Amniotic stem cell (primary cell): ENCODE measurements at places on chromosomes 12 and 14.

DNA sequence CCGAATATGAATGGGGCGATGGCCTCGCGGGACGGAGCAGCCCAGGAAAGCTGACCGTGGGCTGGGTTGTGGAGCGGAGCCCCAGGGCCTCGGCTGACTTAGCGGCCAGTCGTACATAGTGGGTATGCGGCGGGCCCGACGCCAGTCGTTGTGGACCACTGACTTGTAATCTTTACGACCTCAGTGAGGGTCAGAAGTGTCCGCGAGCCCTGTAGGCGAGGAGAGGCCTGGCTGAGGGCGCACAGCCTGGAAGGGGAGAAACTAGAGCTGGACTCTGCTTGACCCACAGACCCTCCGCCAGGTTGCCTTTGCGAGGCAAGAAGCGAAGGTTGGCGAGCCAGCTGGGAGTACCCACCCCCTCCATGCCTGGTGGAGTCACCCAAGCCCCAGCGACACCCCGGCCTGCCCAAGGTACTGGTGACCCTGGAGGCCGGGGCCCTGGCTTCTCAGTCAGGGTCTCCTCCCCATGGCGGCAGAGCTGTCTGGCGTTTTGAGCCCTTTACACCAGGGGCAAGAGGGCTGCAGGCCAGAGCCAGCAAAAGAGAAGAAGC, 15.6 kb upstream of the DYNC1H1 start:
- no peak for DNase-seq

GRCh38 chr12:56898938-56899337, 35.3 kb downstream of the SDR9C7 start:
- DNase-seq = no peak

DNA sequence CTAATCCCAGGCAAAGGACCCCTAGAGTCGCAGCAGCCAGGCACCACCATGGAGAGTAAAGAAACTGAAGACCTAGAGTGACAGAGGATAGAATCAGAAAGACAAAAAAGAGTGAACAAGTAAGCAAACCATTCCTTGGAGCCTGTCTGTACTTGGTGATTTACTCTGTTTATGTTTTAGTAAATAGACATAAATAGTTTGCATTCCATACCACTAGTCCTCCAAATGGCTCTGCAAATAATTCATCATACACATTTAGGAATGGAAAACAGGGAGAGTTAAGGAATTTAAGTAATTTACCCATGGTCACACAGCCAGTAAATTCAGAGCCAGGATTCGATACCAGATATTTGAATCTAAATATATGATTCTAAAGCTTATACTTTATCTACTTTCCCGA, 2.8 kb downstream of the OLR1 start:
- DNase-seq = no peak

GRCh38 chr14:50677527-50678063, 9.5 kb upstream of the SAV1 start:
- no peak for DNase-seq

GRCh38 chr14:95520346-95520745, 3.9 kb upstream of the SYNE3 start:
- no peak for DNase-seq

DNA sequence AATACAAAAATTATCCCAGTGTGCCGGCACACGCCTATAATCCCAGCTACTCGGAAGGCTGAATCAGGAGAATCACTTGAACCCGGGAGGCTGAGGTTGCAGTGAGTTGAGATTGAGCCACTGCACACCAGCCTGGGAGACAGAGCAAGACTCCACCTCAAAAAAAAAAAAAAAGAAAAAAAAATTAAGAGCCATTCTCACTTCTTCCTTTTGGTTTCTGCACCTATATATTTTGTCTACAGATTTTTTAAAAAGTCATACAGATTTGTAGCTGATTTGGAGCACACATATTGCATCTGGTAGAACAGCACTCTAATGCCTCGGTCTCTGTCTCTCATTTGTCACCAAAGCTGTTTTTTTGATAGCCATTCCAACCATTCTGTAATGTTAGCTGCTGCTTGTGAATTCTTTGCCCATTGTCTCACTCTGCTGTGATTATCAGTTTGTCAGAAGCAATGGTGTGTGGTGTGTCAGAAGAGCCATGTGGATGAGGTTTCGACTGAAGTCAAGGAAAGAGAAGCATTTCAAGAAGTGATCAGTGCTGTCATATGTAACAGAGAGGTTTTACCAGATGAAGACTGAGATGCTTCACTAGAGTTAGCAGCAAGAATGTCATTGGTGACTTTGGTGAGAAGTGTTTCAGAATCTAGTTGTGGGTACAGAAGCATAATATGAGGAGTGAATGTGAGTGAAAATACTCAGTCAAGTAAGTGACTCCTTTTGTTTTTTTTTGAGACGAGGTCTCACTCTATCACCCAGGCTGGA, 8.7 kb upstream of the KTN1 start:
- no peak for DNase-seq

GRCh38 chr14:94557327-94557726, 3.9 kb upstream of the SERPINA4 start:
- DNase-seq = no peak

GRCh38 chr14:73719361-73719760, 5.2 kb upstream of the PNMA1 start:
- DNase-seq = no peak

DNA sequence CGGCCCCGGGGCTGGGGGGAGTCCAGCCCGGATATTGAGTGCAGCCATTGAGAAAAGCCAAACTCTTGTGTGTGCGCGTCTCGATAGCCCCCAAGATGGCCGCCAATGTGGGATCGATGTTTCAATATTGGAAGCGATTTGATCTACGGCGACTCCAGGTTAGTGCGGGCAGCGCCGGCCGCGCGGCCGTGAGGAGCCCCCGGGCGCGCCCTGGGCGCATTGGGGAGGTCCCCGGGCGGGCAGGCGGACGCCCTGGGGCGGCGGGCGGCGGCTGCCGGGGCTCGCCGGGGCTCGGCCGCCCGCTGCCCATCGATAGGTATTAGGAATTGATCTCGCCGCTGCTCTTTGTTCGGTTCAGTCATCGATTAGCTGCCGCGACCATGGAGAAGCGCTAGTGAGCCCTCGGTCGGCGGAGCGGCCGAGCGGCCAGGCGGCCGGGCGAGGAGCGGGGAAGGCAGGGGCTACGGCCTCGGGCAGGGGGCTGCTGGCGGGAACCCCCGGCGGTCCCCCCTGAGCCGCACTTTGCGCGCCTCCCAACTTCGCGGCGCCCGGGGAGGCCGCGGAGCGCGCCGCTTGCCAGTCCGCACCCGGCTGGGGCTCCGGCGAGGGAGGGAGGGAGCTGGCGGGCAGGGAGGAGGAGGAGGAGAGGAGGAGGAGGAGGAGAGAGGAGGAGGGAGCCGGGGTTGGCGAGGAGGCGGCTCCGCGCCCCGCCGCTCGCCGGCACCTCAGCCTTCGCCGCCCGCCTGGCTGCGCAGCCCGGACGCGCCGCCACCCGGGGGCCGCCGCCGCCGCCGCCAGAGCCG, 113.9 kb upstream of the MYL2 start:
- DNase-seq = no peak

DNA sequence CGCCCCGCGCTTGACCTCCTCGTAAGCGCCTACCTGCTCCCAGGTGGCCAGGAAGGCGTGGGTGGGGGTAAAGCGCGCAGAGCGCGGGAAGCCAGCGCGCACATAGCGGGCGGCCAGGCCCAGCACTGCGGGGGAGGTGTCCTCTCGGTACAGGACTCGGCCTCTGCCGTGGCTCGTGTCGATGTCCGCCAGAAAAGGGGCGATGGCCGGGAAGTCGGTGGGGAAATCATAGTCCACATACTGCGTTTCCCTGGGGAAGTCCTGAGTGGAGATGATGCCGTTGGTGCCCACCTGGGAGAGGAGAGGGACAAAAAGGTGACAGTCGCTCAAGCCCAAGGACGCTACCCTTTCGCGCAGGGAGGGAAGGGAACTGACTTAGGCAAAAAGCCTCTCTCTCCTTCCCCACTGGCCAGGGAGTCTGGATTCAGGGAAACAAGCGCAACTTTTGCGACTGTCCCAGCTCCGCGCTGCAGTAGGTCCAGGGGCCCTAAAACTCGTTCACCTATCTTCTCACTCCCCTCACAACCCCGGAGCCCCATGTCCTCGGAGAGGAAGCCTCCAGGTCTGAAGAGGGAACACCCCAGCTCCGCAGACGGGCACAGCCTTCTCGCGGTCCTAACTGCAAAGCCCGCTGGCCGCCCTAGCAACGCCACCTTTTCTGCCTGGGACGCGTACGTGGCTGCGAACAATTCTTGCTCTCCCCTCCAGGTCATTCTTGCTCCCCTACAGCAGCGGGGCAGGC, 815 bp downstream of the NID2 start:
- no peak for DNase-seq

GRCh38 chr12:13973996-13974395, 7.4 kb downstream of the GRIN2B start:
- DNase-seq = no peak

- DNase-seq = peak; percentile 13
Measured at GRCh38 chr12:88334271-88334670, 192.2 kb downstream of the TMTC3 start.

DNA sequence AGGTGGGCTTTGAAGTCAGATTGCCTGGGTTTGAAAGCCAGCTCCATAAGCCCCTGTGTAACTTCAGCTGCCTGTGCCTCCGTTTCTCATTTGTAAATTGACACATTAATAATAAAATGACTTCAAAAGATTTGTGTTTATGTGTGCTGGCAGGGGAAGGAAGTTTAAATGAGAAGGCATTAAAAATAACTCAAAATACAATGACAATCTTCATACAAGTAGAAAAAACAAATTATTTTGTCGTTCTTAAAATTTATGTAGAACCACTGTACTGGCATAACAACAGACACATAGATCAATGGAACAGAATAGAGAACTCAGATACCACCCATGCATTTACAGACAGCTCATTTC, 83.0 kb downstream of the PPM1A start:
- no peak for DNase-seq

DNA sequence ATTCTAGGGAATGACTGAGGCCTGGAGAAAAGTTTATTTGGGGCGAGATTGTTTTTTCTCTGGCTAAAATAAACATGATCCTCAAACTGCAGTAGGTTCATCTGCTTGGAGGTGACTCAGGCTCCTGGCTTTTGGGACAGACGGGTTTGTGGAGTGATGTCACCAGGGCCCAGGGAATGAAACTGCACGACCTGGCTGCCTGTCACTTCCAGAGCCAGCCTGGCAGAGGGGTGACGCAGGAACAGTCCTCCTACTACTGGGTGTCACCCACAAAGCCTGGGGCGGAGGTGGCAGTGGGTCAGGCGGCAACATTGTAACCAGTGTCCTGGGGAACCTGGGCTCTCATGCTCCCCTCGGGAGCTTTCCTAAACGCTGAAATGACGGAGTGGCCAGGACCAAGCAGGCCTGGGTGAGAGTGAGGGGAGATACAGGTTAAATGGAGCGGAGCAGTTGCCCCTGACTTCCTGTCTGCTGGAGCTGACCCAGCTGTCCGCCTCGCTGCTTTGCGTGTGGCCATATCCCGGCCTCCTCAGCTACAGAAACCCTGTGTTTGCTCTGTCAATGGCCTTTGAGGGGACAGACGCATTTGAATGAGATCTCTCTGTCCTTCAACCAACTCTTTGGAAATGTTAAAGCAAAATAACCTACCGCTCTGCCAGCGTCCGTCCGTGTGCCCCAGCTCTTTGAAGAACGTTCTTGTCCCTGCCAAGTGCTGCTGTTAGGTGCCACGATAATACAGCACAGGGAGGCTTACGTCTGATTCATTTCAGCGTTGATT, 6.5 kb downstream of the HIP1R start:
- peak; percentile 65 for DNase-seq

- DNase-seq = no peak
Measured at GRCh38 chr12:120283318-120283717, 8.4 kb downstream of the RNU4-2 start.

DNA sequence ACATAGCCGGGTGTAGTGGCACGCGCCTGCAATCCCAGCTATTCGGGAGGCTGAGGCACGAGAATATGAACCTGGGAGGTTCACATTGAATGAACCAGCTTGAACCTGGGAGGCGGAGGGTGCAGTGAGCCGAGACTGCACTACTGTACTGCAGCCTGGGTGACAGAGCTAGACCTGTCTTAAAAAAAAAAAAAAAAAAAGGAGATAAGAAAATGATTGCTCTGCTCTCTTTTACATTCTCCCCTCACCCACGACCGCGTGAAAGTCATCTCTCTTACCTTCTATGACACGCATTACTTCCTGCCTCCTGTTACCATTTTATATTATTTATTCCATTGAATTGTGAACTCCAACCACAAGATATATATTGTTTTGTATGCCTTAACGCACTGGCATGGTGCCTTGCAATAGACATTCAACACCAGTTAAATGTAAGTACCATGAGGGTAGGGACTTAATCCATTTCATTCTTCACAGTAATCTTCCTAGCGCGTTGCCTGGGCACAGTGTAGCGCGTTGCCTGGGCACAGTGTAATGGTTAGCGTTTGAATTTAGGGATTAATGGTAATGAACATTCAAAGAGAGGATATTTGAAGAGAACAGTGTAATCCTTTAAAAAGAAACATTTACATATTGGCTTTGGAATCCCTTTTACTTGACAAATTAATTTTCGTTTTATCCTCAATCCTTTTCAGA, 2.7 kb downstream of the RAP1B start:
- no peak for DNase-seq

GRCh38 chr12:106601496-106601895, 18.7 kb downstream of the RFX4 start:
- no peak for DNase-seq

DNA sequence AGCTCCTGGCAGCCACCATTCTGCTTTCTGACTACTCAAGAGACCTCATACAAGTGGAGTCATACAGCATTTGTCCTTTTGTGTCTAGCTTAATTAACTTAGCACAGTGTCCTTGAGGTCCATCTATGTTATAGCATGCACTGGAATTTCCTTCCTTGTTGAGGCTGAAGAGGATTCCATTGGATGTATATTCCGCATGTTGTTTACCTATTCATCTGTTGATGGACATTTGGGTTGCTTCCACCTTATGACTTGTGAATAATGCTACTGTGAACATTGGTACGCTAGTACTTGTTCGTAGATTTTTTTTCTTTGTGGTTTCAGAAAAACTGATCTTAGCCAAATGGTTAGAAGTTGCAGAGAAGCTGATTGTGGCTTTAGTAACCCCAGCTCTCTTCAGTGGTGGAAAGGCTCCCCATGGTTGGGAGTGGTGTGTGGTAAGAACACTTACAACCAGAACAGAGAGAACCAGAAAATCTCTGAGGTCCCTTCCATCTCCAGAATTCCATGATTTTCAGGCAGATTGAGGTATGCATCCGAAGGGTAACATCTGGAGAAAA, 118.4 kb downstream of the SAMD4A start:
- no peak for DNase-seq

DNA sequence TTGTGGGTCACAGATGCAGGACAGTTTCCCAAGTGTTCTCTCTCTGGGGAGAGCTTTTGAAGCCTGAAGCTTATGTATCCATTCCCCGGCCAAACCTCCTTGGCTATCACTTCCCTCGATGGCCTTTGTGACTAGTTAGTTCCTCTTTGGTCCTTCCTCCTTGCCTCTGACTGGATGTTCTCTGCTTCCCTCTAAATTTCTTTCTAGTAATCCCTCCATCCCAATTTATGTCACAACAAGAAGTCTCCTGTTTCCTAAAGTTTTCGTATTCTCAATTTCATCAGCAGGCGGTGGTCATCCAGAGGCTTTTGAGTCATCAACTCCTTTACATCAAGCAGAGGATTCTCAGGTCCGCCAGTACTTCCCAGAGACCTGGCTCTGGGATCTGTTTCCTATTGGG, 27.5 kb downstream of the A2ML1 start:
- no peak for DNase-seq

GRCh38 chr14:104923640-104924420, 849 bp upstream of the PLD4 start:
- no peak for DNase-seq
